CD4-positive, alpha-beta memory T cell (primary cell): ENCODE measurements at places on chromosomes 3 and 15.

DNA sequence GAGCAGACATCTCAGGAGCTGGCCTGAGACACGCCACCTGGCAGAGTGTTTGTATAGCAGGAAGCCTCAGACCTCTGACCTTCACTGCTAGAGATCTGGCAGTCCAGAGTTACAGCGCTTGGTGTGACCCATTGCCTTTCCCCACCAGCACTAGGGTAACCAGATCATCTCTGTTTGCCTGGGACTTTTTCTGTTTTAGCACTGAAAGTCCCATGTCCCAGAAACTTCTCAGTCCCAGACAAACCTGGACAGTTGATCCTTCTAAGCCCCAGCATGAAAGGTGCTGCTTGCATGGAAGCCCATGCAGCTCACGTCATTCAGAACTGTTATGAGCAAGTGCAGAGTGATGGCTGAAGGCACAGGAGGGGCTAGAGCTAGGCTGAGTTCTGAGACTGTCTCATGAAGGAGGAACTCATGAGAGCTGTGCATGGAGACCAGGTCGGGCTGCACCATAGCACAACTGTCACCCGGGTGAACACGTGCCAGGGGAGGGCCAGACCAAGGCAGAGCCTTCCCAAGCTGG lies 18.2 kb upstream of the AHSG start:
- no peak for DNase-seq

DNA sequence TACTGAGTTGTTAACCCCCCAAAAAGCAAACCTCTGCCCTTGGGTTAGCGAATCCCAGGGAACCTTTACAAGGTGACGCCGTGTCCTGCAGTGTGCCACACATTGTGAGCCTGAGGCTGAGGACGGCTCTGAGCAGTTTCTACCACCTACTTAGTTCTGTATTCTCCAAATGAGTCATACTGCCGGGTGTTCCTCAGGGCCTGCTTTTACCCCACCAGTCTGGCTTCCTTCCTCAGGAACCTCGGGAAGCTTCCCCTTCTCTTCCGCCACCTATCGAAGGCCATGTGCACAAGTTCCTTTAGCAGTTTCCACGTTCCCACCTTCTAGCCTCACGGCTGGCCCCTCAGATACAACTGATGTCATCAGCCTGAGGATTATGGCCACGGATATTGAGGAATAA lies 384.0 kb upstream of the TPM1 start:
- DNase-seq = no peak

GRCh38 chr3:26011276-26011675 lies 221.4 kb downstream of the OXSM start:
- no peak for DNase-seq

- no peak for DNase-seq
These were observed 120.1 kb downstream of the ADAMTS17 start for GRCh38 chr15:100221471-100222348.

GRCh38 chr15:92541291-92542200 lies 114.0 kb downstream of the FAM174B start:
- DNase-seq = no peak

DNA sequence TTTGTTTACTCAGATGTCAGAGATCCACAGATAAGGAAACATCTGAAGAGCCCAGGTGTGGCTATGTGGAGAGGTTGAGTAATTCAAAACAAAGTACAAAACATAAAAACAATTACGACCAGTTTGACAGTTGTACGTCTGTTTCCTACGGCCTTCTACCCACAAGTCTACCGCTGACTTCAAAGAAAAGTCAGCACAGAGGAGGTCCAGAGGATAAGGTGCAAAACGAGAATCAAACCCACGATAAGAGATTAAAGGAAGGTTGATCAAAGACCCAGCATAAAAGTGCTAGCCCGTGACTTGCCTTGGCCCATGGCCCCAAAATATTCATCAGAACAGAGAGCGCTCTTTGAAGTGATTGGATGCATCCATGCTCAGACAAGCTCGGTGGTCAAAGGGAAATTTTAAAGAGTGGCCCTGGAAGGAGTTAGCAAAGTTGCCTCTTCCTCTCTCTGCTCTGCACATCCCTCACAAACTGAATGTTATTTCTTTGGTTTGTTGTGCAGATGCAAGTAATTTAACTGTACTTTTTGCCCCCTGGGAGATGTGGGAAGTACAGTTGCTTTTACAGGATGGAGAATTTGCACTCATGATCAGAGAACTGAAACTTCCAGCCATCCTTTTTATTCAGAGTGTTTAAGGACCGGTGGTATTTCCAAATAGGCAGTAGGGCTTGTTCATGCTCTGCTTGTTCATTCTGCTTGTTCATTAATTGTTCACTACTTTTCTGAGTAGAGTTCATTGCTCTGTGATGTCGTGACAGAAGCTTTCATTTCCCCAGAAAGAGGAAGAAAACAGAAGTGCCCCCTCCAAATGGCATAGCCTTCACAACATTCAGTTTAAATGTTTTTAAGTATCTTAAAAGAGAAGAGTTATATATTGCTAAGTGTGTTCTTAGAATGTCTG lies 31.1 kb downstream of the MME start:
- DNase-seq = peak; percentile 16

DNA sequence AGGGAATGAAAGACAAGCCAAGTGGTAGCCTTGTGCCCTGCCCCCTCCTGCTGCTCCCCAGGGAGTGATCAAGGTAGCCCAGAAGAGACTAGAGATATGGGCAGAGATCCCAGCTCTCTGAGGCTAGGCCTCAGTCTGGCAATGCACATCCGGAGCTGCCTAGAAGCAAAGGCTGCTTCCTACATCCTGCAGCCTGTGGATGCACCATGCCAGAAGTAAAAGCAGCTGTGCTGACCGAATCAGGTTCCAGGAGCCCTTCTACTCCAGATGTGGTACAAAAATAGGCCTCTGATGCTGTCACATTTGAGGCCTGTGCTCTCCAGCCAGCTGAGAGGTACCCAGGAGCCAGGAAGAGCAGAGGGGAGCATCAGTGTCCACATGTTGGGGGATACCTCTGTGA lies 16.0 kb downstream of the TRAIP start:
- DNase-seq = no peak

DNA sequence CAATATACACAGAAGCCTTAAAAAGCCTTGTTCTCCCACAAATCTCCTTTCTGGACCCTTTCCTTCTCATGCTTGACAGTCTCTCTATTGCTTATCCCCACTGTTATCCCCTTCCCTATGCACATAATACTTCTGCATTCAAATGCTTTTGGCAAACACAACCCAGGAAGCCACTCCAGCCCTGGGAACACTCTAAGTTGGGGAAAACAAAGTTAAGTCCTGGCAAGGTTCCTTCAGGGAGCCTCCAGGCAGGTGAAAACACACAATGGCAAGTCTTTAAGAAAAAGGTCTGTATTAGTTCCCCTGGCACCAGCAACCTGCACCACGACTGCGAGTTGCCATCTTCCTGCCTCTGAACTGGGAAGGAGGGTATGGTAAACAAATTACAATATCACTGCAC lies 19.7 kb upstream of the GANC start:
- DNase-seq = no peak

DNA sequence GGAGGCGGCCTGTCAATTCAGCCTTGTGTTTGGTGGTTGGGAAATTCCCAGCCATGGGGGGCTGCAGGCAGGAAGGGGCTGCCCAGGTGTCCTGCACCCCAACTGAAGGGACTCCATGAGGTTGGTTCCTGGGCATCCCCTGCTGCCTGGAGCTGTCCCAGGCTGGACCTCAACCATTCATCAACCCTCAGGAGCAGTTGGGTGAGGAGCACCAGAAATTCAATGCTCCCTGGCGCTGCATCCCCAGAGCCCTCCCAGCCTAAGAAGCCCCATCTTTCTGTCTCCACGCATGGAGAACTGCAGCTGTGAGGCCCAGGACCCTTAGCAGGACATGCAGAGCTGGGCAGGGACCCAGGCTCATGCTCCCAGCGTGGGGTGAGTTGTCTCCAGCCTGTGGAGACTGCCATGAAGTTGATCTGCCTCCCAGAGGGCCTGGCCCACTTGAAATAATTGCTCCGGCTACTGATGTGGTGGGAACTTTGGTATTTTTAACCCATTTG lies 8.0 kb upstream of the SEMA3B start:
- no peak for DNase-seq

DNA sequence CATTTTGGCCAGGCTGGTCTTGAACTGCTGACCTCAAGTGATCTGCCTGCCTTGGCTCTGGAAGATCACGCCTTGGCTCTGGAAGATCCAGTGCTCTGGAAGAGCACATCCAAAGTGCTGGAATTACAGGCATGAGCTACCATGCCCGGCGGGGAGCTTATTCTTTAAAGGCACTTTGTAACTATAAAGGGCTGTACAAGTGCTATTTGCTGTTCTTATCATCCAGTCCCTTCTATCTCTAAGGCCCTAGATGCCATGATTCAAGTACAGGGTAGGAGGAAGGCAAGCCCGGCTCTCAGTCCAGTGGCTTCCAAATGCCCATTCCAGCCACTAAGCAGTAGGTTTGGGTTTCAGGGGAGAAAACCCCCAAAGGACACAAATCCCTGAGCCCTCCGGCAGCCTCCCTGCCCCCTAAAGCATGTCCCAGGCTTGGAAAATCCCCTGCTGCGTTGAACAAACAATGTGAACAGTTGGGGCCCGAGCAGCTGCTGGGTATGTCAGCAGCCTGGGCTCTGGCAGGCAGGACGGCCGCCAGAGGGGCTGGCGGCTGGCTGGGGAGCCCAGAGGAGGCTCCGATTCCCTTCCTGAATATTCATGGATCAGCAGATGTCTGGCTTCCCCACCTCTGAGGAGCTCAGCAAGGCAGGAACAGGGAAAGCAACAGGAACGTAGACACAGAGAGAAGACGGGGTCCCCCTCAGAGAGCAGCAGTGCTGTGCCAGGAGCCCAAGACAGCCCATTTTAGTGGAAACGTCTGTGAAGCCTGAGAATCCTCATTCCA lies 7.7 kb downstream of the IGDCC4 start:
- no peak for DNase-seq

DNA sequence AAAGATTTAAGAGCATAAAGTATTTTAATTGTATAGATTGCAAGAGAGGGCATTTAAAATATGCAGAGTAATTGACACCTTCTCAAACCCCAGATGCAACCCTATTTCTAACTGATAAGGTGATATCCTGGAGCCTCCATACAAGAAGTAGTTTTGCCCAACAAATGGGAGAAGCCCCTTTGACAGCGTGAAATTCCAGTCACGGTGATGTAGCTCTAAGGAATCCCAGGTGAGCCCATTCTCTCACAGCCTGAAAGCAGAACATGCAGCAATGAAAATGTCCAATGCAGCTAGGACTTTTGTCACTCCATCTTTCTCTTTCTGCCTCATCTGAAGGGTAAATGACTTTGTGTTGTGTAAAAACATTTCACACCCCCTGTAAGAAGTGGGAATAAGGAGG lies 96.4 kb downstream of the TMEM212 start:
- DNase-seq = no peak

GRCh38 chr15:36252146-36252711 lies 327.2 kb upstream of the CDIN1 start:
- DNase-seq = no peak

DNA sequence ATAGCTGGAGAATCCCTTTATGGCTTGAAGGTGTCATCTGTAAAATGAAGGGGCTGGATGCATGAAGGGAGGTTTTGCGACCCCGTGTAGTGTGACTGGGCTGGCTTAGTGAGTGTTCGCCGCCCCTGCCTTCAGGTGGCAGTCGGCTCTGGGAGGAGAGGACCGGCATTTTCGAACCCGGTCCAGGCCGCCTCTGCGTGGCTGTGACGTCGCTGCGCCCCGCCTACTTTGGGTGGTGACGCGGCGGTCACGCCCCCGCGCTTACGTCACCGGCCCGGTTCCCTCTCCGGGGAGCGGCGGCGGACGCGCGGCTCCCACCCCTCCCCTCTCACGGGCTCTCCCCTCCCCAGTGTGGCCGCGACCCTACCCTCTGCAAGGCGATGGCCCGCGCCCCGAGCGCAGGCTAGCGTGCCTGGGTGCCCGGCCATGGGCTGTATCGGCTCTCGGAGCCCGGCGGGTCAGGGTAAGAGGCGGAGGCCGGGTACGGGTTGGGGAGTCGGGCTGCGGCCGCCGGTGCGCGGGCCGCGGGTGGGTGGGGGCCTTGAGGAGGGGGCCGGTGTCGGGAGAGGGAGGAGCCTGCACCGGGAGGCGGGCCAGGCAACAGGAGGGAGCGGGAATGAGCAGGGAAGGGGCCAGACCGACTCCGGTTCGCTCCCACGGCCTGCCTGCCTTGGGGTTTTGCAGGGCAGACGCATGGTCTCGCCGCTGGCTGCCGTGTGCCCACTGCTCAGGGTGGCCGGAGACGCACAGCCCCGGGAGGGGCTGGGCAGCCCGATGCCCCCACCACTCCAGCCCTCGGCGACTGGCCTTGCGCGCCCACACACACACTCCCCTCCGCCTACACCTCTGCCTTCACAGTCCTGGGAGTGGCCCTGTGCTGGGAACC lies 1.5 kb upstream of the FAM131A start:
- DNase-seq = peak; percentile 84

DNA sequence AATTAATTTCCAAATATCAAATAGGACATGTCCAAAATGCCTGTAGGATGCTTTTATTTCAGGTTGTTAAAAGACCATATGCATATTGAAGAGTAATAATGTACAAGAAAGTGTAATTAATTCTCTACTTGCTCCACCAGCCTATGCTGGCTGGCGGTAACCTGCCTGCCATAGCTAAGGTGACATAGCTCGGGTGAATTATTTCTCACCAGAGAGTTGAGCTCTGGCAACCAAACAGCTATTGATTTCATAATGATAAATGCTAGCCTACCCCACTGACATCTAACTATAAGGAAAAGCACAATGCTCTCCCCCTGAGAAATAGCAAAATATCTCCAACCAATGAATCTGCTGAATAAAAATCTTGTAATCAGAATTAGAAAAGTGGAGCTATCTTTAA lies 48.9 kb downstream of the GADL1 start:
- no peak for DNase-seq

- DNase-seq = no peak
These were observed 674.7 kb downstream of the MECOM start for GRCh38 chr3:168988853-168989252.

DNA sequence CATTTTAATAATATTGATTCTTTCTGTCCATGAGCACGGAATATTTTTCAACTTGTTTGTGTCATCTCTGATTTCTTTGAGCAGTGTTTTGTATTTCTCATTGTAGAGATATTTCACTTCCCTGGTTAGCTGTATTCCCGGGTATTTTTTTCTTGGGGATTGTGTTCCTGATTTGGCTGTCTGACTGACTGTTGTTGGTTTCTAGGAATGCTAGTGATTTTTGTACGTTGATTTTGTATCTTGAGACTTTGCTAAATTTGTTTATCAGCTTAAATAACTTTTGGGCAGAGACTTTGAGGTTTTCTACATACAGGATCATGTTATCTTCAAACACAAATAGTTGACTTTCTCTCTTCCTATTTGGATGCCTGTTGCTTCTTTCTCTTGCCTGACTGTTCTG lies 418.8 kb upstream of the ALCAM start:
- DNase-seq = no peak
